ENCODE measurements at places on chromosomes 6 and 20. TPM values are rescaled to one million over a fixed set of nuclear protein-coding genes. Genes with fewer than 3 reads are reported as not detected.
A peak's percentile ranks its signal among the peaks of the same experiment; 100 is the strongest.

- no peak for DNase-seq
These were observed 314.5 kb downstream of the EYA4 start for GRCh38 chr6:133555685-133556084.

The RHAG gene
- total RNA-seq, result not detected

GRCh38 chr6:155223646-155224451, 40.0 kb upstream of the CLDN20 start:
- DNase-seq, result no peak

GRCh38 chr6:132354517-132355167, 46.6 kb downstream of the MOXD1 start:
- no peak for DNase-seq

DNA sequence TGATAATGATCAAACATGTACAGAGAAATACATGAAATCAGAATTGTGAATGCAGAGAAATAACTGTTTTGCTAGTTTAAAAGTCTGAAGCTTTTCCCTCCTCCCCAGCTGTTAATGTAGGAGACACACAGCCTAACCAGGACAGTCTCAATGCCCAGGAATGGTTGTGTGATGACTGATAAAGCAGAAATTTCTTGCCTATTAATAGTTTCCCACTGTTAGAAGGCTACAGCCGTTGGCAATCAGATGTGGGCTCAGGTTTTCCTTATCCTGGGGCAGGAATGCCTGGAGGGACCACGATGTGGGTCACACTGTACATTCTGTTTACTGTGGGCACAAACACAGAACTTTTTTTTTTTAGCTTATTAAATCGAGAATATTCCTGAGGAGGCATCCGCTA, 1.9 kb downstream of the PPP1R3D start:
- DNase-seq, result no peak

DNA sequence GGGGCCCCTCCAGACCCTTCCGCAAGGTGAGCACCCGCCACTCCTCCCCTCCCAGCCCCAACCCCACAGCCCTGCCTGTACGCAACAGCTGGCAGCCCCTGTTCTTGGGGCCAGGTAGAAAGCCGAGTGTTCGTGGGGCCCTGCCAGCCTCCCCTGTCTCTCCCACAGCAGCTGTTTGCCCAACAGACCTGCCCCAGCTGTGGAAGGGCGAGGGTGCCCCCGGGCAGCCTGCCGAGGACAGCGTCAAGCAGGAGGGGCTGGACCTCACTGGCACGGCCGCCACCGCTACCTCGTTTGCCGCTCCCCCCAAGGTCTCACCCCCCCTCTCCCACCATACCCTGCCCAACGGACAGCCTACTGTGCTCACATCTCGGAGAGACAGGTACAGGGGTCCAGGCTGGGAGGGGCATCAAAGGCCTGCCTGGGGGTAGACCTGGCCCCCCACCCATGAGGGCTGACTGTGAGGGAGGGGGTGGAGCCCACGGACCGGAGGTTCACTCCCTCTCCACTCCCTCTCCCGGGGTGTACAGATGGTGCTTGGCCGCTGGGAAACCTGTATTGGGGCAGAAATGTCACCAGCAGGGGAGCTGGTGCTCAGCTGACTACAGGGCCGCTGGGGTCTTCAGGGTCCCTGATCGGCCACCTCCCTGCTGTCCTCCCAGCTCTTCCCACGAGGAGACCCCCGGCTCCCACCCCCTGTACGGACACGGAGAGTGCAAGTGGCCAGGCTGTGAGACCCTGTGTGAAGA, 41.1 kb downstream of the FOXP4 start:
- no peak for DNase-seq

DNA sequence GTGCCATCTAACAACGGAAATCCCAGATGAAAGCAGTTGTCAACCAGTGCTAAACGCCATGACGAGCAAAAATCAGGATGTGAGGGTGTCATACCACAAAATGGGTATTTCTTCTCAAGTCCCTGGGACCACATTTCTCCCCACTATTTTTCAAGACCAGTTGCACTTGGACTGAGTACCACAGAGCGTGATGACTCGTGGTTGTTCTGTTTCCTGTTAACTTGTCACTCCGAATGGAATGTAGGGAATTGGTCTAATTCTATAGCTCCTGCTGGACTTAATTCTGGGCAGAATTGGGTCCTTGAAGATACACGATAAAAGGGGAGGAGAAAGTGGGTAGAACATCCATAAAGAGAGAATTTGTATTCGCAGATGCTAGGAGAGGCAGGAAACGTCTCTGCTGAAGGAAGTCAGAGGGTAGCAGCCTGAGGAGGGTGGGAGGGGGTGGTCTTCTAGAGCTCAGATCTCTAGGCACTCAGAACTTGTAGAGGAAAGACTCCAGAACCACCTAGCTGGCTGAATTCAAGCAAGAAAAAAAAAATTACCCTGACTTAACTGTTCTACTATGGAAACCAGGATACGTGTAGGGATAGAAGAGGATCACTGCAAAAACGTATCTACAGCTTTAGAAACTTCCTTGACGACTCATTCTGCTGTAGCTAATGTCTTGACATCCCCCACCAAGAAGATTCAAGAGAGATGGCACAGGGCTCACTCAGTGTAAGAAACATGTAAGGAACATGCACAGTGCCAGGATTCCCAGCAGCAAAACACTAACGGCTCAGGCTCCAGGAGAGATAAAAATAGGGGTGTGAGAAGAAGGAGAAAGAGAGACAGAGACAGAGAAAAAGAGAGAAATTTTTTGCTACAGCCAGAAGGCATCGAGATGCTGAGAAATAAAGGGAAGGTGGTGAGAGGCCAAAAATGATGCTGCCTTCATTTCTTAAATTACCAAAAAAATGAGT, 494.7 kb downstream of the CD83 start:
- DNase-seq, result no peak

- no peak for DNase-seq
These were observed 173.2 kb upstream of the SOX4 start for GRCh38 chr6:21420146-21420878.

The GJA1 gene
- total RNA-seq, result 47.8 TPM

DNA sequence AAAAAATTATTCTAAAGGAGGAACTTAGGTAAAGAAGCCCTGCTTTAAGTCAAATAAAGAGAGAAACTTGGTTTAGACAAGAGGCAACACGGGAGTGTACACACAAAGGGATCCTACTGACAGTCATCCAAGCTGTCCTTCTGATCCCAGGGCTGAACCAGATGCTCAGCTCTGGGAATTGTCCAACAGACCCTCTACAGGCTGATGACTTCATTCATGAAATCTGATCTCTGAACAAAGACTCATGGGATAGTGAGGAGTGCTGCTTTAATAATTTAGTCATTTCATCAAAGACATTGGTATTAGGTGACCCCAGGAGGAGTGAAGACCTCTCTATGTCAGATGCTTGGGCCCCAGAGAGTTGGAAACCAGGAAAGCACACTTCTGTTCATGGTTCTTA, 65.6 kb upstream of the ARMH2 start:
- DNase-seq, result peak; percentile 36

DNA sequence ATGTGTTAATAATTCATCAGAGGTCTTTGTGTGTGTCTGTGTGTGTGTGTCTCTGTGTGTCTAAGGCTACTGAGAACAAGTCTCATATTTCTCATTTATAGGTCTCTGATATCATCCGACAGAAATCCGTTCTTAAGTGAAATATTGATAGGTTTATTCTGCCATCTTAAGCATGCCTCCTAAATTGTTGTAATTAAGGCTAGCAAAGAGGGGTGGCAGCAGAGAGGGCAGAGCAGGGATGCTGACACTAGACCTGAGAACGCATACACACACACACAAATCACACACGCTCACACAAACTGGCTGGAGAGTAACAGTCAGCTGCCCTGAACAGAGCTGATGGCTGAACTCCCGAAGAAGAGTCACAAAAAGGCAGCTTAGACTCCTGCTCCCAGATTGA, 84.9 kb upstream of the LRFN2 start:
- no peak for DNase-seq

DNA sequence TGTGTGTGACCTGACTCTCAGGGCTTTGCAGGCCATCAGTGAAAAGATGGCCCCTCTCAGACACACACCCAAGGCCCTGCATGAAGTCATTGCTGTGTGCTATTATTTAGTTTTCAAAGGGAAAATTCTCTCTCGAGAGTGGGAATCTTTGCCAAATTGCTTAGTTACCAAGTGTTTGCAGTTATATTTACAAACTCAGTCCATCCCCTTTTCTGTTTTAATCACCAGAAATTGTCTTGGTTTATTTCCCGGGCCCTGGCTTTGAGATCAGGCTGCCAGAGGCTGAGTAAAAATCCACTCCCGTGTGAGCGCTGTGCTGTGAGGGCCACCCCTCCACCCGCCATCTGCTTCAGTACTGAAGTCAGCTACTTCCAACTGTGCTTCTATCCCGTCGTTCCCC, 163.1 kb downstream of the SOD2 start:
- DNase-seq, result no peak

The CARMIL1 gene
- 51.1 TPM for total RNA-seq

The PNPLA1 gene
- total RNA-seq, result 0.19 TPM

GRCh38 chr6:13397359-13398068, 69.2 kb upstream of the TBC1D7 start:
- DNase-seq, result no peak

GRCh38 chr6:143632894-143633293, 44.9 kb upstream of the PHACTR2 start:
- DNase-seq, result no peak

- DNase-seq, result peak; percentile 71
These were observed at the start of gene SLC23A2 for GRCh38 chr20:5001174-5002076. TSS of gene SLC23A2 (minus strand) at chr20:5001510. CDS start at chr20:4932562, 68,948 bp downstream.
